CD4-positive, alpha-beta memory T cell (primary cell): ENCODE measurements at places on chromosomes 4 and X. TPM values are rescaled to one million over a fixed set of nuclear protein-coding genes. Genes with fewer than 3 reads are reported as not detected.

Gene ZMAT1
- 39.1 TPM for total RNA-seq

Gene ETDB
- not detected for total RNA-seq

Gene MED28
- 87.0 TPM for total RNA-seq

Gene CLCN3
- total RNA-seq: 37.5 TPM

Gene LNX1
- not detected for total RNA-seq

GRCh38 chrX:68186552-68187262 lies 246.6 kb downstream of the OPHN1 start:
- no peaks in the 10 kb centered on the region for H3K27me3 ChIP-seq
- no peak overlapping the region for H3K4me3 ChIP-seq
- peaks cover 5% of the 10 kb centered on the region for H3K4me1 ChIP-seq
- DNase-seq: no peak

- H3K27me3 ChIP-seq: no peaks in the 10 kb centered on the region
- H3K4me1 ChIP-seq: no peaks in the 10 kb centered on the region
- H3K36me3 ChIP-seq: no peaks in the 10 kb centered on the region
- DNase-seq: peak; percentile 24
Observed at GRCh38 chrX:68462653-68463052, 29.4 kb upstream of the OPHN1 start.

DNA sequence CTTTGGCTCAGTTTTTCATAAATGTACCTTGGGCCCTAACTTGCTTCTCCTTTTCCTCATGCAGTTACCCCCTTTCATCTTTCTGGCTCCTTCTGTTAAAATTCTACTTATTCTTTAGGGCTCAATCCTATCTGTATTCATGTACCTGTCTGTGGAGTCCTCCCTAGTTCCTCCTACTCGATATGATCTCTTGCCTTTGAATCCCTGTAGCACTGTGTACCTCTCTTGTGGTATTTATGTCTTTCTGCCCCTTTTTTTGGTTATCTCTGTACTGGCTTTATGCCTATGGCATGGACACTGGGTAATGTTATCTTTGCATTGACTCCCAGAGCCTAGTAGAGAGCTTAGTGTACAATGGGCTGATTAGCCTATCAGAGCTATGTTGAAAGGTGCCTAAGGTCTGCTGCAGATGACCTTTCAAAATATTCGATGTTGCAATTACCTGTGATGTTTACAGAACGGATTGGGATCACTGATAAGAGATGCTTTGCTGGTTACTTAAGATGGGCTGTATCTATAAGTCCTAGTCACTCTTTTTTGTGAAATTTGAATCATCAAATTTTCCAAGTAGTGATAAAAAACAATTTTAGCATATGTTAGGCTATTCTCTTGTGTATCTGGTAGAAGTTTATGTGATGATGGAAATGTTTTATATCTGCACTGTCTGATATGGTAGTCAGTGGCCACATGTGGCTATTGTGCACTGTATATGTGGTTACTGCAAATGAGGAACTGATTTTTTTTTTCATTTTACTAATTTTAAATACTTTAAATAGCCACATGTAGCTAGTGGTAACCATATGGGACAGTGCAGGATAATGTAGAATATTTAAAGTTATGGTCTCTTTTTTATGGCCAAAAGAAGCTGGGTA lies 33.5 kb downstream of the TMEM164 start:
- H3K27ac ChIP-seq: no peak overlapping the region
- H3K36me3 ChIP-seq: no peaks in the 10 kb centered on the region
- no peaks in the 10 kb centered on the region for H3K4me1 ChIP-seq

DNA sequence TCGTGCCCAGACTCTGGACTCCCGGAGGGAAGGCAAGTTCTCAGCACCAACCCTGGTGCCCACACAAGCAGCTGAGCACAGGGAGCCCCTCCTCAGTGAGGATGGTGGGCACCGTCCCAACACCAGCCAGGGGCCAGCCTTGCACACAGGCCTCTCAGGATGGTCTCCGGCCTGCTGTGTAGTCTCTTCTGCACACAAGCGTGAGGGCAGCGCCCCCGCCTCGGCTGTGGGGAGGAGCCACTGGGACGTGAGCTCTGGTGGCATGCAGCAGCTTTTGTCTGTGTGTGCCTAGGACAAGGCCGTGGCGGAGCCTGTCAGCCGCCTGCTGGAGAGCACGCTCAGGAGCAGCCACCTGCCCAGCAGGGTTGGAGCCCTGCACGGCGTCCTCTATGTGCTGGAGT lies 16.1 kb upstream of the MSANTD1 start:
- no peak overlapping the region for H3K27ac ChIP-seq
- no peak overlapping the region for H3K4me3 ChIP-seq
- H3K4me1 ChIP-seq: no peaks in the 10 kb centered on the region
- H3K36me3 ChIP-seq: peaks cover 50% of the 10 kb centered on the region
- H3K27me3 ChIP-seq: no peaks in the 10 kb centered on the region

GRCh38 chr4:111572470-111572869 lies 572.8 kb upstream of the FAM241A start:
- H3K27ac ChIP-seq: no peak overlapping the region
- H3K36me3 ChIP-seq: no peaks in the 10 kb centered on the region
- H3K4me1 ChIP-seq: no peaks in the 10 kb centered on the region
- no peak for DNase-seq

DNA sequence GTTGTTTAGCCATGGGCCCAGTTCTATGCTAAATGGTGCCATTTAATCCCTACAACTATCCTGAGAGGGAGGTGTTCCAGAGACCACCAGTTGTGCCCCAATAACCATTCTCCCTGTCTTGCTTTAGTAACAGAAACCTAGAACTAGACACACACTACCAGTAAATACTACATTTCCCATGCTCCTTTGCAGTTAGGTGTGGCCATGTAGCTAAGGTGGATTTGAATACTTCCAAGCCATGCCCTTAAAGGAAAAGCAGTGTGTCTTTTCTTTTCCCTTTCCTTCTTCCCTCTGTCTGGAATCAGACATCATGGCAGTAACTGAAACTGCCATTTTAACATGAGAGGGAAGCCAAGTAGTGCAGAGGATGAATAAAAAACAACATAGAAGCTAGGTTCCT lies 90.9 kb upstream of the TMEM33 start:
- H3K27ac ChIP-seq: no peak overlapping the region
- no peaks in the 10 kb centered on the region for H3K4me1 ChIP-seq
- DNase-seq: no peak
- no peak overlapping the region for H3K4me3 ChIP-seq

DNA sequence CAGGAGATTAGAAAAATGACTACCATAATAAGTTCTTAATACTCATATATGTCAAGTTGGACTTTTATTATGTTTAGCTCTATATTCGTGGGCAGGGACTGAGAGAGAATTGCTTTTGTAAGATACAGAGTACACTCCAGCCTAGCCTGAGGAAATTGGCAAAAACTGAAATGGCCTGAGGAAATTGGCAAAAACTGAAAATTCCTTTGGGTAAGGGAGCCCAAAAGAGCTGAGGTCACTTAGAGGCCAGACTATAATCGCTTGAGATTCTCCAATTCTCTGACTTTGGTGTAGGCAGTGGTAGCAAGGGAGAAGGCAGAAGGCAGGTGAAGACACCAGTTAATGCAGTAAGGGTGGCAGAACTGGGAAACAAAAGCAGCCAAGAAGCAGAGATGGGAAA lies 124.5 kb upstream of the HCCS start:
- no peak overlapping the region for H3K27ac ChIP-seq
- no peak for DNase-seq
- H3K4me1 ChIP-seq: no peaks in the 10 kb centered on the region

DNA sequence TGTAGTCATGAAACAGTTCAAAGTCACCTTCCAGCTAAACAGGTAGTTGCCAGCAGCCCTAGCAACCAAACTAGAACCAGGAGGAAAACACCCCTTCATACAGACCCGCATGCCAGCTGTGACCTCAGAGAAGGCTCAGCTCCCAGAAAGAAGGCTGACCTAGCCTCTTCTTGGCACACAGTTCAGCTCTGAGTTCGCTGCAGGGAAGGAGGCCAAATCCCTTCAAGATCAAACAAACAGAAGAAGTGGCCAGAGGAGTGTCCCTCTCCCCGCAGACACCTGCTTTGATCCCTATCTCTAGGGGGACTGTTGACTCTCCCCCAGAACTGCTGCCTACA lies 56.0 kb downstream of the HADH start:
- H3K36me3 ChIP-seq: peaks cover 23% of the 10 kb centered on the region
- peaks cover 25% of the 10 kb centered on the region for H3K4me1 ChIP-seq
- no peak overlapping the region for H3K27ac ChIP-seq
- H3K27me3 ChIP-seq: no peaks in the 10 kb centered on the region
- no peak for DNase-seq

DNA sequence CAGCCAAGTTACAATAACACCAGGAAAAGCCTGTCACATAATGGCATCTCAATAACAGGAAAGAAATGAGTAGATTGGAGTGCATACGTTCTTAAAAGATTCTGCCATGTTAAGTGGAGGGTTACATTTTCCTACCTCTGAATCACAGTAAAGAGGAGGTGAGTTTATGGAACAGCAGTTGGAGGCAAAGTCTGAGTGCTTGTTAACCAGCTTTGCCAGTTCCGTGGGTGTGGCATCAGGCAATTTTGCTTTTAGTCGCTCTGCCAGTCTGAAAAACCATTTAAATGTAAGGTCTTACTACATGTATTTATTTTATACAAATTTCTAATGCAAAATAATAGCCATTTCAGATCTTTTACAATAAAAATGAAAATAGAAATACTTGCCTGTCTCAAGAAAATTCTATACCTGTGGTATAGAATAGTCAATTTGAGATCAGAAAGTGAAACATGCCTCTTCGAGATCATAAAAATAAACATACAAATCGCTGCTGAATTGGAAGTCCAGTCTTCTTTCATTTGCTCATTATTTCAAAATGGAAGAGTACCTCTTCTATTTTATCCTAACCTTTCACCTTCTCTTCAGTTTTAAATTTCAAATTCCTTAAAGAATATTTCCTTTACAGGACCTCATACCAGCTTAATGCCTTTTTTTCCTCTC lies 31.4 kb downstream of the GC start:
- no peaks in the 10 kb centered on the region for H3K4me1 ChIP-seq
- no peaks in the 10 kb centered on the region for H3K36me3 ChIP-seq

- no peak overlapping the region for H3K27ac ChIP-seq
- DNase-seq: no peak
- H3K27me3 ChIP-seq: no peaks in the 10 kb centered on the region
- H3K36me3 ChIP-seq: peaks cover 8% of the 10 kb centered on the region
- H3K4me3 ChIP-seq: no peak overlapping the region
Observed at GRCh38 chr4:1206299-1207156, 34.1 kb upstream of the SPON2 start.

- H3K36me3 ChIP-seq: no peaks in the 10 kb centered on the region
- no peak overlapping the region for H3K27ac ChIP-seq
- DNase-seq: no peak
- H3K4me1 ChIP-seq: no peaks in the 10 kb centered on the region
- H3K27me3 ChIP-seq: no peaks in the 10 kb centered on the region
- H3K4me3 ChIP-seq: no peak overlapping the region
Observed at GRCh38 chr4:56197387-56197786, 189.9 kb downstream of the AASDH start.

GRCh38 chr4:137703195-137703594 lies 170.9 kb upstream of the PCDH18 start:
- no peaks in the 10 kb centered on the region for H3K27me3 ChIP-seq
- no peaks in the 10 kb centered on the region for H3K36me3 ChIP-seq
- H3K4me3 ChIP-seq: no peak overlapping the region
- no peak overlapping the region for H3K27ac ChIP-seq
- no peaks in the 10 kb centered on the region for H3K4me1 ChIP-seq

GRCh38 chr4:102871772-102872171 lies 3.0 kb downstream of the CISD2 start:
- no peak overlapping the region for H3K4me3 ChIP-seq
- no peak for DNase-seq
- H3K4me1 ChIP-seq: peaks cover 31% of the 10 kb centered on the region
- no peak overlapping the region for H3K27ac ChIP-seq

DNA sequence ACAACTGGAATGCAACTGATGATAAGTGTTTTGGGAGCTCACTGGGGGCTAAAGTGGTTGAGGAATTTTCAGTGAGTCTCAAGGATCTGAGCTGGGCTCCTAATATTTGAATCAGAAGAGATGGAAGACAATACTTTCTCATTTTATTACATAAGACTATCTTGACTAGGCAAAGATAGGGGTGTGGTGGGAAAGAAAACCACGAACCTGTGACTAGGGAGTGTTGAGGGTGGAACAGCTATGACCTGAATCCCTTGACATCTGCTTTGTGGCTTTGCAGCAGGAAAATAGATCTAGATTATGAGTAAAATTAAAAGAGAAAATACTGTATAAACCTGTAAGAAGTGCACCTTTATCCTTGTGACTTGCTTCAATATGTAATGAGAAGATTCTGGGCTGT lies 295.1 kb upstream of the TEX13A start:
- H3K36me3 ChIP-seq: no peaks in the 10 kb centered on the region
- no peaks in the 10 kb centered on the region for H3K4me1 ChIP-seq
- H3K4me3 ChIP-seq: no peak overlapping the region
- no peak for DNase-seq
- no peak overlapping the region for H3K27ac ChIP-seq
